ENCODE measurements at places on chromosomes 1 and 21. TPM values are rescaled to one million over a fixed set of nuclear protein-coding genes. Genes with fewer than 3 reads are reported as not detected.

The SPRR2B gene
- not detected for total RNA-seq

DNA sequence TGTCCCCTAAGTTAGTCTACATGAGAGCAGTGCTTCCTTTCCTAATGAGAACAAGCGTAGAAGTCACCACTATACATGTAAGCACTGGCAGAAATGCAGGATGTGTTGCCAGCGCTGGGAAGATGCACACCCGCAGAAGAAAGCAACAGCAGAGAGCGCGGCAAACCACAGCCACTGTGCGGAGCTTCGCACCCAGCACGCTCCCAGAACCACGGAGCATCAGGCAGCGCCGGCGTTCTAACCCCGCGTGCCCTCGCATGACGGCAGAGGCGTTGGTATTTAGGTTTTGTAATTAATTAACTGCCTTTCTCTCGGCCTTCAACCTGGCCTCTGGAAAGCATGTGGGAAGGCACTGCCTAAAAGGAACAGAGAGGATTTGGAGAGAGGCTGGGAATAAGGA lies 69.1 kb downstream of the OLIG1 start:
- no peak for DNase-seq

GRCh38 chr1:3003941-3004270 lies 17.4 kb upstream of the ACTRT2 start:
- peak; percentile 75 for DNase-seq

The MAP3K7CL gene
- 3.9 TPM for total RNA-seq

DNA sequence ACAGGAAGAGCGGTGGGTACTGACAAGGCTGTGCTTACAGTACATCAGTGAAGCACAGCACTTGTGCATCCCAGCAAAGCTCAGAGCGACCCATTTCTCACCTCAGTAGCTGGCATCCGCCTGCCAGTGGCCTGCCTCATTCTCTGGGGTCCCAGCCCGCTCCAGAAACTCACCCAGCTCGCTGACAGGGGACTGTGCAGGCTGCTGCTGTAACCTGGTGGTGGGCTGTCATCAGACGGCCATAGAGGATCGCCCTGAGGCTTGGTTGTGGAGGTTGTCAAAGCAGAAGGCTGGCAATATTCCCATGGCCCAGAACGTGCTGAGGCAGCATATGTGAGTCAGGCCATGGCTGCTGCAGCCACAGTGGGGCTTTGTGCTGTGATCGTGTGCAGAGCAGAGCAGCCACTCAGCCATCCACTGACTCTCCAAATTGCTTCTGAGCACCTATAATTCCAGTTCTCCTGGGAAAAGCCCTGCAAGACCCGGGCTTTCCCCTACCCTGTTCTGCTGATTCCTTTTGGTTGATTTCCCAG lies 13.6 kb upstream of the GPR137B start:
- DNase-seq: no peak

The ZNF648 gene
- not detected for total RNA-seq

GRCh38 chr1:29500651-29501050 lies 264.3 kb downstream of the PTPRU start:
- peak; percentile 49 for DNase-seq

The MPL gene
- total RNA-seq: 0.39 TPM

GRCh38 chr1:72399807-72400206 lies 117.5 kb upstream of the NEGR1 start:
- no peak for DNase-seq

The NEGR1 gene
- 34.7 TPM for total RNA-seq

DNA sequence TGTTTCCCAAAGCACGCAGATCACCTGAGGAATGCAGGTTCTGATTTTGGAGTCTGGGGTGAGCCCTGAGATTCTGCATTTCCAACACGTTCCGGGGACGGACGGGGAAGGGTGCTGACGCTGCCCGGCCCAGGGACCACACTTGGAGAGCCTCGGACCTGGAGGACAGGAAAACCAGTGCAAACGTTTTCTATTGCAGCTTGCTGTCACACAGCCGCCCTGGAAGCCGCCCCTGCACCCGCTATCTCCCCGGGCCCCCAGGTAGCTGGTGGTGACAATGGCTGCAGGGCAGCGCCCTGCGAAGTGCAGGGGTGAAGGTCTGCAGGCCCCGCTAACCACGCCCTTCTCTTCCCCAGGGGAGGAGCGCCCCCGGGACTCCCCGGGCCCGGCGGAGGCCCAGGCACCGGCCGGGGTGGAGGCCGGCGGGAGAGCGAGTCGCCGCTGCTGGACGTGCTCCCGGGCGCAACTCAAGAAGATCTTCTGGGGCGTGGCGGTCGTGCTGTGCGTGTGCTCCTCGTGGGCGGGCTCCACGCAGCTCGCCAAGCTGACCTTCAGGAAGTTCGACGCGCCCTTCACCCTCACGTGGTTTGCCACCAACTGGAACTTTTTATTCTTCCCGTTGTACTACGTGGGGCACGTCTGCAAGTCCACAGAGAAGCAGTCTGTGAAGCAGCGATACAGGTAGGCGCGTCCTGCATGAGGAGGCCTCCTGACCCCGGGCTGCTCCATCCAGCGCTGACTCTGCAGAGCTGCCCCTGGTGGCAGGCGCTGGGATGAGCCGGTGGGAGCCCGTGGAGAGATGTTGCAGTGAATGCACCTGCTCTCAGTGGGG lies 142.0 kb upstream of the COA6 start:
- DNase-seq: no peak

DNA sequence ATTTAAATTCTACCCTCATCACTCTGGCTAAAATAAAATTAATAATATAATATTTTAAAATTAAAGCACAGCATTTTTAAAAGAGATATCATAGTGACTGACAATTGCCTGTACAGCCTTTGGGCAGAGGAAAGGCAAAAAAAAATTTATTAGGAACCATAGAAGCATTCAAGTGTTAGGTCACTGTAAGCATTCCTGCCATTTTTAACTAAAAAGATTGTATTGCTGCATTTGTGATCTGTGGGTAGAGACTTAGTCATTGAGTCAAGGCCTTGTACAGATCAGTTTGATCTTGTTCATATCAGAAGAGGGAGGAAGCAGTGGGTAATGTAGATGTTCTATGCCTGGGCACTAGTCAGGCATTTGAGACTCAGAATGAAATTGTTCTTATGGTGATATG lies 109.9 kb downstream of the LYPLAL1 start:
- DNase-seq: no peak

DNA sequence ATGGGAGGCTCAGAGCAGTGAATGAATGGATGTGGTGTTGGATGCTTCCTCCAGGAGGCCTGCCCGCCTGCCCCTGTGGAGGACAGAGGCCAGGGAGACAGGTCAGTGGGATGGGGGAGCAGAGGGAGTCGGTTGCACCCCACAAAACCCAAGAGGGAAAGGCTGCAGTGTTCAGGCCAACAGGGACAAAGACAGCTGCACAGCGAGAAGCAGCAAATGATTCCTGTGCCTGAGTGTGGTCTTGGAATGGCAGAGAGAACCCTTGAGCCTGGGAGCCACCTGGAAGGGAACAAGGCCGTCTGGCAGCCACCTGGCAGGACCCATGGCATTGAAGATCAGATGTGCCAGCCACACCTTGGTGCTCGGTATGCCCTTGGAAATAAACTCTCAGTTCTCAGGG lies 8.1 kb downstream of the TFF3 start:
- peak; percentile 60 for DNase-seq

GRCh38 chr21:32001390-32001789 lies 128.6 kb downstream of the HUNK start:
- DNase-seq: peak; percentile 39

The PLXNA2 gene
- total RNA-seq: 49.0 TPM

GRCh38 chr1:222057162-222057561 lies 315.3 kb upstream of the DUSP10 start:
- no peak for DNase-seq

The PM20D1 gene
- 0.29 TPM for total RNA-seq

- DNase-seq: no peak
Observed at GRCh38 chr1:248404024-248404423, 1.2 kb downstream of the OR2T1 start.

DNA sequence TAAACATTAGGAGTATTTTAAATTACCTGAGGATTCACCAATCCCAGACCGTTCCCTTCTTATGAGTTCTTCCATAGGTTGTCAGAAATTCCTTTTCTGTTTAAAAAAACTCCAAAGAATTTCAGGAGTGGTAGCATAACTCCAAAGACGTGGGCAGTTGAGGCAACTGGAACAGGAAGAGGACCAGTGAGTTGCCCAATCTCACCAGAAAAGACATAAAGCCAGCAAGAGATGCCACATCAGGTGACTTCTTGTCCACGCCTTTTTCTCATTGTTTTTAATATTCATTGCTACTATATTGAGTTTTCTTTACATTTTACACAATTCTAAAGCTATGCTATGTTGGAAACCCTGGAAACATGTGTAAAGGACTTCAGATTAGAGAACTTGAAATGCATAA lies 88.1 kb upstream of the JAK1 start:
- no peak for DNase-seq

- DNase-seq: no peak
Observed at GRCh38 chr1:22969304-22969709, 3.4 kb downstream of the LACTBL1 start.

The CALML6 gene
- total RNA-seq: 0.26 TPM

DNA sequence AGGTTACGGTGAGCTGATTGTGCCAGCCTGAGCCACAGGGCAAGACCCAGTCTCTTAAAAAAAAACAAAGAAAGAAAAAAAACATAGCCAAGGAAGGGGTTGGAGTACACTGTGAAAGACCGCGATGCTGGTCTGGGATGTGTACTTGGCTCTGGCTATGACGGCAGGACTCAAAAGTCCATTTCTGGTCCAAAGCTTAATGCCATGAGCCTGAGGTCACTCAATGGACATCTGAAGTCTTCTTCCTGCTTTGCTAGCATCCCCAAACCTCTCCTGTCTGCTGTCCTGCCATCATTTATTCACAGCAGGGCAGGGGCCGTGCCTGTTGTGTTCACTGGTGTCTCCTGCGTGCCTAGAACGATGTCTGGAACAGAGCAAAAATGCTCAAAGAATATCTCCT lies 1.5 kb upstream of the ARHGEF10L start:
- DNase-seq: no peak

GRCh38 chr1:246725191-246725590 lies 982 bp downstream of the SCCPDH start:
- no peak for DNase-seq

DNA sequence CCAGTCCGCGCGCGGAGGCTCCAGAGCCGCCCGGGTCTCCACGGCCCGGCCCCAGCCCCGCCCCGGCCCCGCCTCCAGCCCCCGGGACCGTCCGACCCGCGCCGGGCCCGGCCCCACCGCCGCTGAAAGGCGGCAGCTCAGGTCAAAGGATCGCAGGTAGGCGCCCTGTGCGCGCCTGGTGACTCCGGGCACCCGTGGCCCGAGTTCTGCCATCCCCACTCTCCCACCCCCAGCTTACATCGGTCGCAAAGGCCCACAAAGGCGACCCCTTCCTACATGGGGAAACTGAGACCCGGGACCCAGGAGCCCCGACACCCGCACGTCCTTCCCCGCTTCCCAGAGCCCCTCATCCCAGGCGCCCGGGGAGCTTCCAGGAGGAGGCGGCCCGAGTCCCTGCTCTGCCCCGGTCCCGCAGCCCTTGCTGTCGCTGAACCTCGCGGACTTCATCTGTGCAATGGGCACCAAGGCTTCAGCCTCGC lies at the start of gene TMEM200B:
TMEM200B (minus strand) TSS at position 17 of the 479 bp plus-strand sequence. CDS start 2,075 bp downstream, outside the sequence.
- DNase-seq: no peak

- no peak for DNase-seq
Observed at GRCh38 chr1:40161888-40162397, 756 bp downstream of the RLF start.

The OR2T33 gene
- total RNA-seq: not detected

The RGS8 gene
- not detected for total RNA-seq

DNA sequence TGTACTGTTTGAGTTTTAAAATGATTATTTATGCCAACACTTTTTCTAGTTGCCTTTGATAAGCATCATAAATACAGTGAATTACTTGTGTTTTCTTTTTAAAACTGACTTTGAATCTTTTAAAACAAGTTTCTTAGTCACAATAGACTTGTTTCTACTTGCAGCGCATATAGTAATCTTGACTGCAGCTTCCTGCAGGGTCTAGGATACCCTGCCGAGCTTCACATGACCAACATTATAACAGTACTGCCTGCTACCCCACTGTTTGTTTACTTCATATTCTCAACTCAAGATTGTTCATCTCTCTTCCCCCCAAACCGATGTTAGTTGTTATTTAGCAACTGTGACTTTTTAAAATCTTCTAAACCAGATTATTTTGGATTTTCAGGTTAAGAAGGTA lies 751.3 kb upstream of the NEGR1 start:
- DNase-seq: no peak

The NCMAP gene
- total RNA-seq: not detected

GRCh38 chr1:176829261-176829660 lies 335.3 kb downstream of the ASTN1 start:
- no peak for DNase-seq

The ARL8A gene
- total RNA-seq: 106 TPM

The SELENBP1 gene
- 63.0 TPM for total RNA-seq

The LCE3D gene
- not detected for total RNA-seq

GRCh38 chr1:6660415-6661049 lies 35.9 kb downstream of the THAP3 start:
- DNase-seq: no peak

- no peak for DNase-seq
Observed at GRCh38 chr1:151825204-151825603, 6.4 kb downstream of the RORC start.

DNA sequence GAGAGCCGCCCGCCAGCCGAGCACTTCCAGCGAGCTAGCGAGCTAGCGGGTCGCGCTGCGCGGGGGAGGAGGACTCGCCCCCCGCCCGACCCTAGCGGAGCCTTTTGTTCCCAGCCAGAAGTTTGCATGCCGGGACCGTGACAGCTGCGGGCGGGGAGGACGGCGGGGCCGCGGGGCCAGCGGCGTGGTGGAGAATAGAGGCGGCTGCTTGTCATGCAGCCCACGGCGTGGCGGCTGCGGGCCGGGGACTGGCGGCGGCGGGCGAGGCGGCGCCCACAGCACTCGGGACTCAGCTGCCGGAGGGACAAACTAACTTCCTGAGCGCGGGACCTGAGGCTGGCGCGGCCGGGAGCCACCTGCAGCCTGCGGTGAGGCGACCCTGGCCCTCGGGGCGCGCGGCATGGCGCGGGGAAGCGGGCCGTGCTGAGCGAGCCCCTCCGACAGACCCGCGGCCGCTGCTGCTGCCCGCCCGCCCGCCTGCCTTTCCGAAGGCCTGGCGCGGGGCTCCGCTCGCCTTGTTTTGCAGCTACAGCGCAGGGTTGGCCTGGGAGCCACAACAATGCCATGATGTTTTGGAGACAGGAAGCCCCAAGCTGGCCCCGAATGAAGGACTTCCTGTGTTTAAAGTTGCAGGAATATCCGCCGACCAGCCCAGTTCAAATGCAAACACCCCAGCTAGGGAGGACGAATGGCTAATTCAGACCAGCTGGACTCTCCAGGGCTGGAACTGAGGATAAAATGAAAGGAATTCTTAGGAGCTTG lies 82.2 kb upstream of the BMP8A start:
- DNase-seq: no peak

The CD1B gene
- not detected for total RNA-seq

The UQCRHL gene
- 1.3 TPM for total RNA-seq

- DNase-seq: no peak
Observed at GRCh38 chr1:18814425-18814824, 45.0 kb downstream of the TAS1R2 start.

All from mesenteric fat pad (tissue), 1 donor.